SJSA1 (cell line): ENCODE measurements at places on chromosomes 16 and 17. TPM values are rescaled to one million over a fixed set of nuclear protein-coding genes. Genes with fewer than 3 reads are reported as not detected.
A peak's percentile ranks its signal among the peaks of the same experiment; 100 is the strongest.

DNA sequence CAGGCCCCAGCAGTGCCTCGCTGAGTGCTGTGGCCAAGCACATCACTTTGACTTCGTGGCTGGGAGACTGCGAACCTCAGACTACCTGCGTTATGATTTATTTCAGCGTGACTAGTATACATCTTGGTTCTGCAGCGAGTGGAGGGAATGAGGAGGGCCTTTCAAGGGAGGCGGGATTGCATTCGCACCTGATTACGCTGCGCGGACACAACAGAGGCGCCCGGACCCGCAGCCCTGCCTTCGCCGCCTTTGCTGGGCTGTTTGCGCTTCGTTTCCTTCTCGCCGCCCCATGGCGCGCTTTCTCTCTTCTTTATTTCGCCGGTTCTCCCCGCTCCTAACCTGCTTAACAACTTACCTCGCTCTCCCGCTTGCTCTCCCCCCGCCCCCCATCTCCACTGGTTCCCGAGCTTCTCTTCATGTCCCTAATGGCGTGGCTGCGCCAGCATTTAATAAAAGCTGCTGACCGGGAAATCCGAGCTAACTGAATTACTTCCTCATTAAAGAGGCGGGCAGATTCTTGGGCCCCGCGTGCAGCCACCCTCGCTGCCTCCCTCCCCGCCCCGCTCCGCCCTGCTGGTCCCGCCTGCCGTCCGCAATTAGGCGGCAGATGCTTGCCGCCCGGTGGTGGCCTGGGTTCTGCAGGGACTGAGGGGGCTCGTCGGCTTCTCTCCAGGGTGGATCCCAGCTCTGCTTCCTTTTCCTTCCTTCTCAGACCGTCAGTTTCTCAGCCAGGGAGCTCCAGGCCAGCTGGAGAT lies 257.6 kb upstream of the SDK2 start:
- no peak for DNase-seq
- no peaks in the 10 kb centered on the region for H3K4me1 ChIP-seq

GRCh38 chr16:10992797-10993196 lies 48.4 kb downstream of the CLEC16A start:
- no peaks in the 10 kb centered on the region for H3K27me3 ChIP-seq
- H3K27ac ChIP-seq, result peak overlapping the region; percentile 59
- peak; percentile 81 for DNase-seq
- H3K36me3 ChIP-seq, result peaks cover 21% of the 10 kb centered on the region

DNA sequence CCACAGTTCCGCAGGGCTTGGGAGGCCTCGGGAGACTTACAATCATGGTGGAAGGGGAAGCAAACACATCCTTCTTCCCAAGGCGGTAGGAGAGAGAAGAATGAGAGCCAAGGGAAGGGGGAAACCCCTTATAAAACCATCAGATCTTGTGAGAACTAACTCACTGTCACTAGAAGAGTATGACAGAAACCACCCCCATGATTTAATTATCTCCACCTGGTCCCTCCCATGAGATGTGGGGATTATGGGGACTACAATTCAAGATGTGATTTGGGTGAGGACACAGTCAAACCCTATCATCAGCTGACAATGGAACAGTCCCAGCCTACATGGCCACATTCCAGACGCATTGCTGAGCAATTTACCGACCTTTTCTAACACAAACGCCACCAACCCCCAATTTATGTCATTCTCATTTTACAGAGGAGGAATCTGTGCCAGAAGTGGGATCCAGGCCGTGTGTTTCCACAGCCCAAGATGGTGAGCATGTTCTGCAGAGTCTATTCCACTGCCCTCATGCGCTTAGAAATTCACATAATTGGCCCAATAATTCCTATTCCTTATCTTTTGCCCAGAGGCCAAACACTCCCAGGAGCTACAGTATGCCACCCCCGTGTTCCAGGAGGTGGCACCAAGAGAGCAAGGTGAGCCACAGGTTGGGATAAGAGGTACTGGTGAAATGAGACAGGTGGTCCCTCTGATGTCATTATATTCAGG lies 17.3 kb downstream of the MILR1 start:
- no peak overlapping the region for H3K27ac ChIP-seq
- peak; percentile 18 for DNase-seq
- no peaks in the 10 kb centered on the region for H3K27me3 ChIP-seq
- H3K4me3 ChIP-seq, result no peak overlapping the region
- peaks cover 12% of the 10 kb centered on the region for H3K4me1 ChIP-seq

C17orf107 gene
- total RNA-seq, result 0.18 TPM in 1 of 2 replicates, not detected in the other

CDH3 gene
- 0.34 and 4.9 TPM in 2 replicates for total RNA-seq

DNA sequence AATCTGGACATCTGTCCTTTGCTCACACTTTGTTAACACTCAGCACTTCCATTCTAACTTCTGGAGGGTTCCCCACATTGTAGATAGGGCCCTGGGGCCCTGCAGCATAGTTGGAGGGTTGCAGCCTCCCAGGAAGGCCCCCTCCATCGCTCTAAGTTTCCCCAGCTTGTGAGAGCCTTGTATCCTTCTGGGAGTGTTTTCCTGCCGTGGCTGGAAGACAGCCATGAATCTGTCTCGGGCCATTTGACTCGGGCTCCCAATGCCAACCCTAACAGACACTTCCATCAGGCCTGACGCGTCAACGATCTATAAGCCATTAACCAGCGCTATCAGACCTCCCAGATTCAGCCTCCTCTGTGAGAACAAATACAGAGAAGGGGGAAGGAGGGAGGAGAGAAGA lies 263.7 kb upstream of the RPL38 start:
- H3K27me3 ChIP-seq, result peaks cover 12% of the 10 kb centered on the region; the same call in 1 of the 2 replicates
- no peaks in the 10 kb centered on the region for H3K4me1 ChIP-seq
- H3K36me3 ChIP-seq, result no peaks in the 10 kb centered on the region
- H3K4me3 ChIP-seq, result no peak overlapping the region
- no peak overlapping the region for H3K27ac ChIP-seq

GRCh38 chr17:2436316-2436905 lies 35.6 kb upstream of the MNT start:
- peaks cover 30% of the 10 kb centered on the region for H3K36me3 ChIP-seq
- H3K27ac ChIP-seq, result no peak overlapping the region
- DNase-seq, result no peak
- H3K4me3 ChIP-seq, result no peak overlapping the region

KRT222 gene
- not detected in 2 replicates for total RNA-seq

GRCh38 chr17:49349541-49349940 lies 12.5 kb downstream of the ZNF652 start:
- H3K27me3 ChIP-seq, result no peaks in the 10 kb centered on the region
- no peak overlapping the region for H3K4me3 ChIP-seq
- no peaks in the 10 kb centered on the region for H3K36me3 ChIP-seq
- DNase-seq, result no peak
- no peaks in the 10 kb centered on the region for H3K4me1 ChIP-seq

DNA sequence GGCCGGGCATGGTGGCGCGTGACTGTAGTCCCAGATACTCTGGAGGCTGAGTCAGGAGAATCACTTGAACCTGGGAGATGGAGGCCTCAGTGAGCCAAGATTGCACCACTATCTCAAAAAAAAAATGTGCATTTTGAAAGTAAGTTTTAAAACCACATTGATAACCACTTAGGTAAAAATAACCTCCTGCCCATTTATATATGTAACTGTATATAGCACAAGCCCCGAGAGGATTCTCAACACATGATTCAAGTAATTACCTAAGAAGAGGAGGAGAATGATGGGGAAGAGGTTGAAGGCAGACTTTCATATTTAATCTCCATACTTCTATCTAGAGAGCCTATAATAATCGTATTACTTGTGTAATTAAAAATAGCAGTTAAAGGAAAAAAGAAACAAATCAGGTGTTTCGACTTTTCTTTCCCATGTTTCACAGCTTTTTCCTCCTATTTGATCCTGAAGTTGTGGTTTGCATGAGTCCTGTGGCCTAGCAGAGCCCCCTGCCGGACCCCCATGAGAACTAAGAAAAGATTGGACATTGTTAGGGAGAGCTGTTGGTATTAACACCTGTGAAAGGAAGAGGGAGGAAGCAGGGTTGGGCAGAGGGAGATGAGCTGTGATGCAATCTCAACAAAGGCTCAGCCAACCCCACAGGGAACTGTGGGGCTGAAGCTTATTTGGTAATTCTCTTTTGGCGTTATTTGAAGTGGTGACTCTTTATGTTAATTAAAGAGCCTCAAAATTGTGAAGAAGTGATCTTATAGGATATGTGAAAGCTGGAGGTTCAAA lies 22.1 kb downstream of the PMFBP1 start:
- no peaks in the 10 kb centered on the region for H3K4me1 ChIP-seq
- H3K36me3 ChIP-seq, result no peaks in the 10 kb centered on the region
- H3K4me3 ChIP-seq, result no peak overlapping the region
- DNase-seq, result no peak
- H3K27ac ChIP-seq, result no peak overlapping the region

DRC3 gene
- total RNA-seq, result 1.8 TPM in 1 of 2 replicates, not detected in the other

GRCh38 chr17:32191306-32191705 lies 49.0 kb downstream of the RHOT1 start:
- H3K36me3 ChIP-seq, result peaks cover 17% of the 10 kb centered on the region
- no peaks in the 10 kb centered on the region for H3K27me3 ChIP-seq
- no peak overlapping the region for H3K4me3 ChIP-seq

GRCh38 chr17:41340934-41341861 lies 9.4 kb downstream of the KRT33A start:
- H3K27ac ChIP-seq, result no peak overlapping the region
- no peaks in the 10 kb centered on the region for H3K27me3 ChIP-seq
- H3K36me3 ChIP-seq, result no peaks in the 10 kb centered on the region
- DNase-seq, result no peak

DNA sequence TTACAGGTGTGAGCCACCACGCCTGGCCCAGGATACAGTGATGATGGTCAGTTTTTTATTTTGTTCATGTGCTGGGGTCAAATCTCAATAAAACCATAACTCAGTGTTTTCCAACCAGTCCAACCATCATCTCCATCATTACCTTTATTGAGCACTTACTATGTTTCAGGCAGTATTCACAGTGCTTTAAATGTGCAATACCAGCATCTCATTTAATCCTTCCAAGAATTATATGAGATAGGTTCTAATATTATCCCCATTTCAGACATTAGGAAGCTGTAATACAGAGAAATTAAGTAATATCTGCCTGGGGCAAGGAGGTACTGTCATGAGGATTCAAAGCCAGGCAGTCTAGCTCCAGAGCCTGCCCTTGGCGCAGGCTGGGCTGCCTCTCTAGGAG lies 36.9 kb upstream of the TANGO6 start:
- peaks cover 7% of the 10 kb centered on the region for H3K4me1 ChIP-seq
- no peak overlapping the region for H3K4me3 ChIP-seq
- H3K27me3 ChIP-seq, result no peaks in the 10 kb centered on the region
- no peaks in the 10 kb centered on the region for H3K36me3 ChIP-seq
- no peak for DNase-seq
- H3K27ac ChIP-seq, result no peak overlapping the region

PLD6 gene
- 1.0 and 1.1 TPM in 2 replicates for total RNA-seq

FBXO39 gene
- 0.87 TPM in 1 of 2 replicates, not detected in the other for total RNA-seq

GRCh38 chr17:7478276-7479212 lies 887 bp downstream of the ZBTB4 start:
- peak overlapping the region; percentile 96 for H3K27ac ChIP-seq
- H3K4me1 ChIP-seq, result peaks cover 54% of the 10 kb centered on the region
- DNase-seq, result no peak
- H3K27me3 ChIP-seq, result no peaks in the 10 kb centered on the region
- H3K4me3 ChIP-seq, result peak overlapping the region; percentile 95

NOTUM gene
- total RNA-seq, result 1.4 and 2.4 TPM in 2 replicates

DNA sequence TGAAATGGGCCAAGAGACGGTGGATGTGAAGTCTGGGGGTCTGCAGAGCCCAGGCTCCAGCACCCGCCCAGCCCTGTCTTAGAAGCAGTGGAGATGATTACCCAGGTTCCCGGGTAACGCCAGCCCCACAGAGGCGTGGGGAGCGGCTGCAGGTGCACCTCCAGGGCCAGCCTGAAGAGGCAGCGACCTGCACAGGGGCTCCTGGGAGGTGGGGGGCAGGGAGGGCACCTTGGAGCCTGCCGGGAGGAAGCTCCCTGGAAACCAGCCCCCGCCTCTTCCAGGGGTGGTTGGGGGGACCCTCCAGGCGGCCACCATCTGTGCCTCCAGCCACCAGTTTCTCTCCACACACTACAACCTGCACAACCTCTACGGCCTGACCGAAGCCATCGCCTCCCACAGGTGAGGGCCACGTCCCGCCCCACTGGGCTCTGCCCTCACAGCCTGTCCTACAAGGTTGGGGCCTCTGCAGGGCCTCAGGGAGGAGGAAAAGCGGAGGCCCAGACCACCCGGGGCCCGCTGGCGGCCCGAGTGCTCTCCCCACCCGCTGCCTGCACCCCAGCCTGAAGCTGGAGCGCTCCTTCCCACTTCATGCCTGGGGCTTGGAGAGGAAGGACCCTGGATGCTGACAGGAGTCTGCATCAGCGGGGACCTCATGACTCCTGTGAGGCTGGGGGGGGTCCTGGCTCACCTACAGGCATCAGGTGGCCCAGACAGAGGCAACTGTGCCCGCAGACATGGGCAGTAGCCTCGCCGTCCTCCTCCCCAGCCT lies 10.5 kb downstream of the GAA start:
- no peak overlapping the region for H3K4me3 ChIP-seq
- H3K27me3 ChIP-seq, result no peaks in the 10 kb centered on the region
- no peak overlapping the region for H3K27ac ChIP-seq
- H3K36me3 ChIP-seq, result no peaks in the 10 kb centered on the region; the same call in 1 of the 2 replicates

GRCh38 chr17:47897561-47897960 lies 1.5 kb downstream of the SP2 start:
- no peaks in the 10 kb centered on the region for H3K27me3 ChIP-seq
- DNase-seq, result no peak
- peaks cover 12% of the 10 kb centered on the region for H3K4me1 ChIP-seq

- H3K4me3 ChIP-seq, result no peak overlapping the region
- no peak for DNase-seq
- peaks cover 24% of the 10 kb centered on the region for H3K36me3 ChIP-seq
Observed at GRCh38 chr17:519450-520212, 167.0 kb upstream of the RPH3AL start.

DNA sequence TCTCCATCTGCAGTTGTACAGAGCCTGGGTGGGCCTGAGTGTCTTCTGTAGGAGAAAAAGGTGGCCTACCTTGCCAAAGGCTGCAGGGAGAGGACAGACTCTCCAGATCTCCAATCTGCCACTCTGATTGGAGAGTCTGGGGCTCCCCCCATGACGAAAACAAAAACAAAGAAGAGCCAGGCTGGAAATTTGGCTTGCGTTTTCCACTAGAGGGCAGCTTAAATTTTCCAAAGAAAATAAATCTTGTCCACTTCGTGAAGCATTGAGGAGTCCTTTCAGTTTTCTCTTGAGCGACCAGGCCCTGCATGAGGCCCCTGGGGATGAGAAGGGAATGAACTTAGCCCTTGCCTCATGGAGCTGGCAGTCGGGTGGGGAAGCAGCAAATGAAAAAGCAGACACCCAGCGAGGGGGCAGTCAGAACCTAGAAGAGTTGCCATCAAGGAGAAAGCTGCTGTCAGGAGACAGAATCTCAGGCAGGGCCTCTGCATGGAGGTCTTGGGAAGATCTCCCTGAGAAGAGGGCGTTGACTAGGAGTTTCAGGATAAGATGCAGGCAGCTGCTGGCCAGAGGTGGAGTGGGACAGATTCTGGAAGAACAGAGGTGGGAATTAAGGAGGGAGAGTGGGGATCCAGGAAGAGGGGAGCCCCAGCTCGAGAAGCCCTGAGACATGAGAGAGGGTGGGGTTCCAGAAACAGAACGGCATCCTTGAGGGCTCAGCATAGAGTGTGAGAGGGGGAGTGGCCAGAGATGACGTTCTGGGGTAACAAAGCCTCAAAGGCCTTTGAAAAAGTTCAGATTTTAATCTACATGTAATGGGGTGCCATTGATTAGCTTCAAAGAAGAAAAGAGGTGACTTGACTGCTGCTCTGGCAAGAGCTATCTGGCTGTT lies 8.4 kb upstream of the SHCBP1 start:
- no peaks in the 10 kb centered on the region for H3K27me3 ChIP-seq
- H3K4me3 ChIP-seq, result no peak overlapping the region
- H3K36me3 ChIP-seq, result no peaks in the 10 kb centered on the region
- peaks cover 3% of the 10 kb centered on the region; the same call in 1 of the 2 replicates for H3K4me1 ChIP-seq
- H3K27ac ChIP-seq, result no peak overlapping the region

LGALS9B gene
- total RNA-seq, result not detected in 2 replicates

- no peak for DNase-seq
- H3K27ac ChIP-seq, result no peak overlapping the region
- no peaks in the 10 kb centered on the region for H3K27me3 ChIP-seq
- peaks cover 3% of the 10 kb centered on the region; the same call in 1 of the 2 replicates for H3K4me1 ChIP-seq
Observed at GRCh38 chr17:33438578-33438977, 145.5 kb upstream of the ASIC2 start.

ZNF768 gene
- total RNA-seq, result 35.6 and 41.1 TPM in 2 replicates
